ENCODE measurements at places on chromosomes 7 and 10. TPM values are rescaled to one million over a fixed set of nuclear protein-coding genes. Genes with fewer than 3 reads are reported as not detected.

The ZDHHC4 gene
- total RNA-seq = 40.4 TPM

The MMP21 gene
- total RNA-seq = not detected

The DMBT1 gene
- 0.27 TPM for total RNA-seq

The SEMA3E gene
- 0.23 TPM for total RNA-seq

The TFR2 gene
- total RNA-seq = 0.39 TPM

The EVX1 gene
- total RNA-seq = not detected

The SLC26A3 gene
- total RNA-seq = not detected

The C10orf53 gene
- not detected for total RNA-seq

The ZNF775 gene
- total RNA-seq = 3.7 TPM

Data from hair follicular keratinocyte (primary cell).